Stimulated activated CD8-positive, alpha-beta memory T cell treated with anti-CD3 and anti-CD28 coated beads, Interleukin-4, amount 100 ng/mL, for 4 hours (primary cell): ENCODE measurements at places on chromosomes 5 and 9.

DNA sequence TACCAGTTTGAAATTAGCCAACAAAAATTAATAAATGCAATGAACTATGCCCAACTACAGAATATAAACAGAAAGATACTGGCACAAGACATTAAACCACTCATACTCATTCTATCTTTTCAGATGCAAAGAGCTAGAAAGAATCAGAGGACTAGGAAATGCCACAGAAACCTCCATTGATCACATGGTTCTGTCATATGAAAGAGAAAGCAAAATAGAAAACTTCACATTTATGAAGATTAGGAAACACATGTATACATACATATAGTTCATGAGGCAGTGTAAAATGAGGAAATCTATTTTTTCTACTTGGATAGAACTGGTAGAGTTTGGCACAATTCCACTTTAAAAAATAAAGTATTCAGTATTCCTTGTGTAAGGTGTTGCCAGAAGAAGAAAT, 275.1 kb upstream of the PTGER4 start:
- no peak for DNase-seq

DNA sequence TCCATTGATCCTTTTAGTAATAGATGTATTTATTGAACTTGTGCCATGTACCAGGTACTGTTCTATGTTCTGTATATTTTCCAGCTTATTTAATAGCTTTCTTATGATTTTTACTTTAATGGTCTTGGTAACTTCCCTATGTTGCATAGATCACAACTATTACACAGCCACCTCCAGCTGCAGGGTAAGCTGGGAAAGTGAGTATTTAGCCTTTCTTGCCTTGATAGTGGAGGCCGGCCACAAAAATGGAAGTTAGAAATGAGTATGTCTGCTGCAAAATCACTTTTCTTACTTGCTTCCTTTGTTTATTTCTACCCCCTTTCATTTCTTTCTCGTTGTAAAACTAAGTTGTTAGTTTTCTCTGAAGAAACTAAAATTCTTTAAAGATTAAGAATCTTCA, 43.1 kb upstream of the ANKDD1B start:
- DNase-seq: no peak

GRCh38 chr9:95506428-95506677, 10.4 kb downstream of the PTCH1 start:
- no peak for DNase-seq

GRCh38 chr9:81344366-81344765, 345.0 kb downstream of the TLE1 start:
- no peak for DNase-seq

DNA sequence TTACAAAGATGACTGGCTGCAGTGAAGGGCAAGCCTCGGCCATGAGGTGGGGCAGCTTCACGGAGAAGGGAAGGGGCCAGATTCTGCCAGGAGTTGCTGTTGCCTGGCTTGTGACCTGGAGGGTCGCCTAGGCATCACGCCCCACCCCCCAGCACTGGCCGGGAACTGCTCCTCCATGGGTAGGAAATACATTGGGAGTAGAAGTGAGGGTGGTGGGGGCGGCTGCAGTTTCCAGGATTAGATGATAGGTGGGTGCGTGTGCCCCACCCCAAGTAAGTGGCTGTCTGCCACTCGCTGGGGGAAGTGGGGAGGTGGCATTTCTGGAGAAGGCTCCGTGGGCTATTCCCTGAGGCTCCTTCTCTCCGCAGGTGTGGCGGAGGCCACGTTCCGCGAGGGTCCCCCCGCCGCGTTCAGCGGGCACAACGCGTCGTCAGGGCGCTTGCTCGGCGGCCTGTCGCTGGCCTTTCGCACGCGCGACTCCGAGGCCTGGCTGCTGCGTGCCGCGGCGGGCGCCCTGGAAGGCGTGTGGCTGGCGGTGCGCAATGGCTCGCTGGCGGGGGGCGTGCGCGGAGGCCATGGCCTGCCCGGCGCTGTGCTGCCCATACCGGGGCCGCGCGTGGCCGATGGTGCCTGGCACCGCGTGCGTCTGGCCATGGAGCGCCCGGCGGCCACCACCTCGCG, 16.9 kb downstream of the CRB2 start:
- DNase-seq: no peak

GRCh38 chr5:5298068-5298633, 124.3 kb upstream of the ICE1 start:
- DNase-seq: no peak

GRCh38 chr5:96703384-96703920, 41.3 kb downstream of the CAST start:
- no peak for DNase-seq

DNA sequence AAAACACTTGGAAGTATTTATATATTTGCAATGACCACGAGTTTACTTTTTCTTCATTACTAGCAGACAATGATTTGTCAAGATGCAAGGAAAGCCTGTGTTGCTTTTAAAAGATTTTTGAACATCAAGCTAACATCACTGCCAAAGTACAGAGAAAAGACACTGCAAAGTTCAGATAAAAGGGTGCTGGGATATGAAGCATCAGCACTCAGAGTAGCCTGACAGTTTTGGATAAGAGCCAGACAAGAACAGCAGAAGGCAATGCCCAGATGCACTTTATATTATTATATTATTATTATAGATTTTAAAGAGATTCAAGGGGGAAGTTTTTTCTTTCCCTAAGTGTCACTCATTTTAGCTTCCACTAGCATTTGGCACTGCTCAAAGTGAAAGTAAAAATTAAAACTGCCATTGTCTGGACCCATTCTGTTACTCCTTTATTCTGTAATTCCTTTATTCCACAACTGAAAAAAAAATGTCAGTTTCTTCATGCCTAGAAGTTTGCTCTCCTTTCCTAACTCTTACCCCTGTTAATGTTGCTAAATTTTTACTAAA, 240.6 kb downstream of the EFNA5 start:
- no peak for DNase-seq

DNA sequence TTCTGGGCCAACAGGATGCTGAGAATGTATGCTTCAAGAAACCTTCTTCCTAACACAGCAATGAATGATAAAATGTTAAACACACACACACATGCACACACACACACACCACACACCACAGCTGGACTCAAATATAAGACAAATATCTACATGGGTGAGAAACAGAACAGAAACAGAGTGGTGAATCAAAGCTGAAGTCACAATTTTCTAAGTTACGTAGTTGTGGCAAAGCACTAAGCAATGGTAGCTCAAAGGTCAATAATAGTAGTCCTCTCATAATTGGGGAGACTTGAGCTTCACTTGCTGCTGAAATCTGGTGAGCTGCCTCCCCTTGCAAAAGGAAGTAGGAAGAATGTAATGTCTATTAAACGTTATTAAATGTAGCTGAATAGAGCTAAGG, 33.7 kb upstream of the ITGA1 start:
- DNase-seq: no peak

- no peak for DNase-seq
Observed at GRCh38 chr5:101390151-101390908, 487.2 kb upstream of the ST8SIA4 start.

DNA sequence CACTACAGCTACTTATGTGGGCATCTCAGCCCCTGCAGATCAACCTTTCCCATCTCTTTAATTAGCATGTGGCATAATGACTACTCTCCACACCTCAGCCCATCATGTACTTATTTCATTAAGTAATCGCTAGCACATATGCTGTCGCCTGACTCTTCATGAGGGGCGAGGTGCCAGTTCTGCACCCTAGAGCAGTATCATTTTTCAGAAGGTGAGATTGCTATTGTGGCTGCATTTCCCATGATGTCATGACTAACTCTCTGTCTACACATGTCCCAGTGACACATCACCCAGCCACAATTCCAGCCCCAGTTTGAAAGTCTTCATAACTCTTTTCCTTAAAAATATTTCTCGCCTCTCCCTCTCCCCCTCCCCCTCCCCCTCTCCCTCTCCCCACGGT, 7.6 kb upstream of the F2RL1 start:
- no peak for DNase-seq
